ENCODE measurements at places on chromosomes 6 and 20.

GRCh38 chr6:25477006-25477590 is 174.9 kb upstream of the SCGN start:
- DNase-seq = no peak

GRCh38 chr6:36718560-36718959 is 20.9 kb downstream of the RAB44 start:
- no peak for DNase-seq

GRCh38 chr6:169188475-169188874 is 65.2 kb downstream of the THBS2 start:
- no peak for DNase-seq

GRCh38 chr6:71621918-71622519 is 264.3 kb upstream of the RIMS1 start:
- no peak for DNase-seq

- DNase-seq = no peak
Observed at GRCh38 chr20:12064540-12064939, 146.8 kb downstream of the BTBD3 start.

DNA sequence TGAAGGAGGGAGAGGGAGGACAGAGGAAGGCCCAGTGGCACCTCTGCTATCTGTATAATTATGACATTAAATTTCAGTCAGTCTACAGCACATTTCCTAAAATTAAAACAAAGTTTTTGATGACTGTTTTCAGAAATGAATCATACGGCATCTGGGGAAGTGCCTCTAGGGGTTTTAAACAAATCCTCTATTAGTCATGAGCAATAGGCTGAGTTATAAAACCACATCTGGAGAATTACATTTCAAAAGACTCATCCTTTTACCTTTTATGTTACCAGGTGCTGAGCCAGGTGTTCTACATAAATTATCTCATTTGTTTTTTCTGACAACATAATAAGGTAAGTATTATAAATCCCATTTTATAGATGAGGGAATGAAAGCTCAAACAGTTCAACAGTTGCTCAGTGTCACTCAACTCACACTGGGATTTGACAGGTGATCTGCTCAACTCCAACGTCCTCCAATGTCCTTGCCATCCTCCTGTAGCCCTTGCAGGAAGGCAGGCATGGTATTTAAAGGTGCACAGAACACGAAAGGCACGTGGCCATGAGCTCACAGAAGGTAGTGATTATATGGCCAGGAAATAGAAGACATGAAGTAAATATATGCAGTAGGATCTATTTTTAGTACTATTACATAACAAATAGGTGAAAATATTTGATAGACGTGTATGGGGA is 184.2 kb upstream of the MAN1A1 start:
- DNase-seq = no peak
